Left colon (tissue), 2 donors: ENCODE measurements at places on chromosomes 13 and 19. TPM values are rescaled to one million over a fixed set of nuclear protein-coding genes. Genes with fewer than 3 reads are reported as not detected.

DNA sequence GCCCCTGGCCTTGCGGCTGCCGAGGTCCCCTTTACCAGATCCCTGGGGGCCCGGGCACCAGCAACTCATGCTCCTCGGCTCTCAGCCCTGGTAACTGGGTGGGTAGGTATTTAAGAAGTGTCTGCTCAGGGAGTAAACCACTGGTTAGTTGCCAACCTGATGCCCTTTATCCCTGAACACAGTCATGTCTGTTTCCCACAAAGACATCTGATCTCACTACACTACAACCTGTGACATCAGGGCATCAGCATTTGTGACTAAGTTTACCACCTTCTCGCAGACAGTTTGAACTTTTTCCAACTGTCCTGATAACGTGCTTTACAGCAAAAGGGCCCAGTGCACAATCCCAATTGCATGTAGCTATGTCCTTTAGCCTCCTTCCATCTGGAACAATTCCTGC, 22.0 kb downstream of the GGACT start:
- no peak for DNase-seq

DNA sequence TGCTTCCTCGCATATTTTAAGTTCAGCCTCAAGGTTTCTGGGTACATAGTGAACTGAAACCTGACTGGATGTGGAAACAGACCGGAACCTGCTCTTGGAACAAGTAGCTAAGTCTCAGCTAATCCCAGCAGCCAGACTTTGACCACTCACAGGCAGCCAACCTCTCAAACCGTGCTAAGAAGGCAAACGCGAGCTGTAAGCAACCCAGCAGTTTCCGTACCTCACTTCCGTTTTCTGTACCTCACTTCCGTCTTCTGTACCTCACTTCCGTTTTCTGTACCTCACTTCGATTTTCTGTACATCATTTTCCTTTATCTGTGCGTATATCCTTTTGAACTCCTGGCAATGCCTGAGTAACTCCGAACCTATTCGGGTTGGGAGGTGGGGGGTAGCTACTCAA, 96.8 kb downstream of the SUCLA2 start:
- DNase-seq, result no peak

DNA sequence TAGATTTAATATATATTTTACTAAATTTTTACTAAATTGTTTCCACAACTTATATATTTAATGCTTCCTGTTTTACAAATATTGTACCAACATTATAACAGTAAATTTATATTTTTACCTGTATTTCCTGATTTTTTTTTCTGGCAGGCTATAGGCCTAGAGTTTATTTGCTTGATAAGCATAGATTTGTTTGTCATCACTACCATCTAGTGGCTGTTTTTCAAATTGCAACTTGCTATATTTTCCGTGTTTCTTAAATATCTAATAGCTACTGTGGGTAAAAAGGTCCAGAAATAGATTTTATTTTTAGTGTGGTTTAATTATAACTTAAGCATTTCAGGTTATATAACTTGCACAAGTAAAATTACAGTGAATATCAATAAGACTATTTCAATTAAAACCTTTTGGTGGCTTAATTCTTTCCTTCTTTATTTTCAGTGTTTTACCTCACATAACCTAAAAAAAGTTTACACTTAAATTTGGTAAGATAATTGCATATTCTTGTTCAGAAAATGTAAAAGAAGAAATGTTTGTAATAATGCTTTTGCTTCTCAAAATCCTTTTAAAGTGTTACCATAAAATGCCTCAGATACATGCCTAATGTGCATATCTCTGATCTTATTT, 60.6 kb downstream of the NDFIP2 start:
- no peak for DNase-seq

- no peak for DNase-seq
Observed at GRCh38 chr19:1453525-1454364, 3.8 kb downstream of the APC2 start.

GRCh38 chr19:19871932-19872331, 6.2 kb downstream of the ZNF253 start:
- no peak for DNase-seq

Gene CEACAM3
- total RNA-seq, result 1.2 TPM

DNA sequence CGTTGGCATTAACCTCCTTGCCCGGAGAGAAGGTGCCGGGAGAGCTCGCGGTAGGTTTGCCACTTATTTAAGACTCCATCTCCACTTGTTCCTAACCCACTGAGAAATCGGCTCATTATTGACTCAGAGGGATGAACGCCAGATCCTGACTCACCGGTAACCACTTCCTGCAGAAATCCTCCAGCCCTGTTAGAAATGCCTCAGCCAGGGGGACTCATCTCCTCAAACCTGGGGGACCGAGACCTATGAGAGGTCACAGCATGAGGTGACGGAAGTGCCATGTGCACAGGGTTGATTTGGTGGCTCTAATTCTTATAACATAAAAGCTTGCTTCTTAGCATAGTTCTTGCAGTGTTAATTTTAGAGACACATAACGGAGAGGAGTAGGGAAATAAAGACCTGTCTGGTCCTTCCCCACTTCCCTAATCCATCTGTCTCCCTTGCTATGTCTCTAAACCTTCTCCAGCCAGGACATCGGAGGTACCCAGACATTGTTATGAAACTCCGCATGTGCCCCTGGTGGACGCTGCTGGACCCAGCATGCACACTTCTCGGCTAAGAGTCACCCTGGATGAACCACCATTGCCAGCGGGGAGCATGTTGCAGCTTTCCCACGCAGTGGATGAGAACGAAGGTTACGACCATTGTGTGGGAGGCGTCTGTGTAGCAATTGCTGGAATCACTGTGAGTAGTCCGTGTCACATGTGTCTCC, 158.9 kb downstream of the EFNB2 start:
- no peak for DNase-seq

DNA sequence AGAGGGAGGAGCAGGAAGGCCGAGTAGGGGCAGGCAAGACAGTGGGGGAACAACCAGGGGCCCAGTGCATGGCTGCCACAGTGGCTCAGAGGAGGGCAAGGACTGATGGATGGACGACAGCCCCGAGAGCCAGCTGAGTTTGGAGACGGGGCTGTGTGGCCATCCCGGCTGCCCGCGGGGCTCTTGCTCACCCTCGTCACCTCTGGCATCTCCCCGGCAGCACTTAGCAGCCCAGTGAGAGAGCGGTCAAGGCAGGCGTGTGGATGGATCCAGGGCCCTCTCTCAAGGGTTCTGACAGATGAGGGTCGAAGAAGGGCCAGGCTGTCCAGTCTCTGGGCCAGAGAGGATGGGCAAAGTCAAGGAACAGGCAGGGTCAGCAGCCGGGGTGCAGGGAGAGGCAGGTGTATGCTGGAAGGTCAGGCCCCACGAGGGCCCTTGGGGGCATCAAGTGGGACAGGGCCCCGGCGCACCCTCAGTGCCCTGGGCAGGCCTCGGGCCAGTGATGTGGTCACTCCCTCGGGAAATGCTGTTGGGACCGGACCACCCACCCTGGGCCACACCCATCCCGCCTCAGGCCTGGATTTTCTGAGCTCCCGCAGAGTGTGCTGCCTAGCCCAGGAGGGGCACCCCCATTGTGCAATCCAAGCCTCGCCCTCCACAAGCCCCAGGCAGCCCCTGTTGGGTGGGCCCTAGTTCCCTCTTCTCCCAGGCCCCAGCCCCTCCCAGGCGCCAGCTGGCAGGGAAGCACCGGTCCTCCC, 56.4 kb upstream of the TPM4 start:
- no peak for DNase-seq

DNA sequence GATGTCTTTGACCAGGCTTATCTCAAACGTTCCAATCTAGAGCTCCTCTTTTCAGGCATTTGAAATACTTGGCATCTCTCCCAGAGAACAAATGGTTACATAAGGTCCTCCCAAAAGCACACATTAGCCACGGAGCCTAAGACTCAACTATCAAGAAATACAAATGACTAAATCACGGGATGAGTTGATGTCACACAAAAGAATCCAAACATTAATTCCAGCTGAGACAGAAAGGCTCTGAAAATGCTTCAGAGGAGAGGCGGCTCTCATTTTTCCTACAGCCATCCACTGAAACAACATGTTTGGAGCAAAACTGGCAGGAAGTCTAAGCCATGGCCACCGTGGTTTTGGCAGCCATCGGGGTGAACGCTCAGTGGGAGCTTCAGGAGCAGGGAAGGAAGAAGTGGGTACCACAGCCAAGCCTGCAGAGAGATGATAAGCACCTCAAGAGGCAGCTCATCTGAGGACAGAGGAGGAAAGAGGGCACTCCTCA, 122.5 kb downstream of the STK24 start:
- DNase-seq, result no peak

DNA sequence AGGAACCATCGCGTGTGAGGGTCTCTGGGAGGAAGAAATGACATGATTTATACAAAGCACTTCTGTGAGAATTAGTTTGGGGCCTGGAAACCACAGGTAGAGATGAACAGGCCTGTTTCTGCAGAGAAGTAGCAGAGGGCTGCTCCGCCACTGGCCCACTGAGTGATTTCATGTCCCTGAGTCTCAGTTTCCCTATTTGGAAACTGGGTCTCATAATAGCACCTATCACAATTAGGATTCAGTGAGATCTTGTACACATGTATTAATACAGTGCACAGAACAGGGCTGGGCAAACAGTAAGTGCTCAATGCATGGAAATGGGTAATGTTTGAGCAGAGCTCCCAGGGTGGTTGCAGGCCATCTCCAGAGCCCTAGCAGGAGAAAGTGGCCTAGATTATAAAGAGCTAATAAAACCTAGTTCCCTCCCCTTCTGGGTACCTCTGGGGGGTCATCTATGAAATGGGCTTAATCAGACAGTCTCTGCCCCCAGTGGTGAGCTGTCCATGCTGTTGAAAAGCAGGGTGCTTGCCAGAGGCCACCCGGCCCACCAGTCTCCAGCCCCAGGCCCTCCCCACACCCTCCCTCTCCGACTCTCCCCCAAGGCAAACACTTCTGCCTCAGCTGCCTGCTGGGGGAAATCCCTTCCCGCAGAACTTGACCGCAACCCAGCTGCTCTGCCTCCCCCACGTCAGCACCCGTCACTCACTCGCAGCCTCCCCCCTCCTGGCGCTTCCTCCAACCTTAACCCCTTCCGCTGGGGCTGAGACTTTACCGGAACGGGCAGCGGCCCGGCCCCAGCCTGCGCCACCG, 4.5 kb downstream of the BCL3 start:
- peak; percentile 93 for DNase-seq

Gene TMEM238
- total RNA-seq, result 89.4 TPM

- no peak for DNase-seq
Observed at GRCh38 chr13:51553531-51553930, 30.7 kb upstream of the WDFY2 start.

Gene POSTN
- total RNA-seq, result 12.7 TPM

GRCh38 chr13:71871176-71871754, 4.3 kb upstream of the DACH1 start:
- no peak for DNase-seq

DNA sequence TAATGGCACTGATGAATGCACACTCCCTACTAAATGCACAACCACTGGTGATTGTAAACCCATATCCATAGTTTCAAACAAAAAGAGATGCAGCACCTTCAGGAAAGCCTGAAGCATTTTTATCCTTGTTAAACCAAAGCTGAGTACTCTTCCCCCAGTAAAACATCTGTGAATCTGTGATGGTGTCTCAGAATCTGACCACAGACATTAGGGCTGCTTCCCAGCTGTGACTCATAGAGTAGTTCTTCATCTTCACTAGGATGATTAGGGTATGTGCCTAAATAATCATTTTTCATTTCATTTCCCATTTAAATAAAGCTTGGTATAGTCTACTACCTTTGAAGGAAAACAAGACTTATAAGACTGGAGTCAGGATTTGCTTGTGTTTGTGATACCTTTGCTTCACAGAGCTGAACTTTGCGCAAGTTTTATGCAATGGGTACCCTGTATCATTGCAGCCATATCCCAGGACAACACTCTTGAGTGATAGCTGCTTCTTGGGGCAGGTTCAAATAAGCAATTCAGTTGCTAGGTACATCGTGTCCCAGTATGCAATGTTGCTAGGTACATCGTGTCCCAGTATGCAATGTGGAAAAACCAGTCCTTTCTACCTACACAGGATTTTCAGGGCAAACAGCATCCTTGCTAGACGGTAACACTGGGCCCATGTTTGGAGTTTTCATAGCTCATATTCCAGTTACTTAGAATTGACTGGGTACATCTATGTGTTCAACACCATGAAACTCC, 277.1 kb downstream of the IRS2 start:
- DNase-seq, result no peak

Gene CYP2A6
- not detected for total RNA-seq

GRCh38 chr13:31846182-31846938, 107.0 kb downstream of the RXFP2 start:
- peak; percentile 88 for DNase-seq

DNA sequence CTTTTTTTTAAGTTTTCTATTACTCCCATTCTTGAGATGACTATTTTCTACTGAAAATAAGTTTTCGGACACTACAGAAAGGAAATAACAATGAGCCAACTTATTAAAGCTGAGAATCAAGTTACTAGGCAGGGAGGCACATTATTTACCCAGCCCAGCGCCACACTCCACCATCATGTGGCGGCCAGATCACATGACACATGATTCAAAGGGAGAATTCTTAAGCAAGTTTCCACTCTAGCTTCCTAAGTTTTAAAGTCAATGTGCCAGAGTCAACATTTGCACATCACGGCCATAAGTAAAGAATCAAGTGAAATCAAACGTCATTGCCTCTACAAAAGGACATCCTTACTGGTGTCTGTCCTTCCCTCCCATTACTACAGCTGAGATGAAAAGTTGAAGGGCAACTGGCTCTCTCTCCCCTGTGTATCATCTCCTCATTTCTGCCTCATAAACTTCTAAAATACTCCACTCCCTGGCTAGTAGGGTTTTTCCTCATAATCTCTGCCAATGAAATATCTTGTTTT, 81.7 kb downstream of the KLF12 start:
- no peak for DNase-seq

Gene GRIN3B
- not detected for total RNA-seq

Gene KIR2DL1
- total RNA-seq, result not detected

- no peak for DNase-seq
Observed at GRCh38 chr13:100184095-100184494, 95.2 kb downstream of the PCCA start.

DNA sequence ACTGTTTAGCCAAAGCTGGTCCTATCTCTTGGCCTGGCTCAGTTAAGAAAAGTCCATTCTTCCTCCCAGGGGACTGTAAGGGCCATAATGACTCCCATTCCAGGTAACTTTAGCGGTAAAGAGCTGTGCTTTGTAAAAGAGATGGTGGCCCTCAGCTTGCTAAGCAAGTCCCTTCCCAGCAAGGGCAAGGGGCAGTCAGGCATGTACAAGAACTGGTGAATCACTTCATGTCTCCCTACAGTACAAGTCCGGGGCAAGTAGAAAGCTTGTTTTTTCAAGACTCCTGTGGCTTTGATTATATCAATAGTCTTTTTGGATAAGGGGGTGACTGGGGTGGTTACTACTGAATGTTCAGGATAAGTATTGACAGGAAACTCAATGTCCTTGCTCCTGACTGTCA, 88.9 kb downstream of the SLC25A15 start:
- DNase-seq, result no peak
